ENCODE measurements at places on chromosomes 5 and 9.

DNA sequence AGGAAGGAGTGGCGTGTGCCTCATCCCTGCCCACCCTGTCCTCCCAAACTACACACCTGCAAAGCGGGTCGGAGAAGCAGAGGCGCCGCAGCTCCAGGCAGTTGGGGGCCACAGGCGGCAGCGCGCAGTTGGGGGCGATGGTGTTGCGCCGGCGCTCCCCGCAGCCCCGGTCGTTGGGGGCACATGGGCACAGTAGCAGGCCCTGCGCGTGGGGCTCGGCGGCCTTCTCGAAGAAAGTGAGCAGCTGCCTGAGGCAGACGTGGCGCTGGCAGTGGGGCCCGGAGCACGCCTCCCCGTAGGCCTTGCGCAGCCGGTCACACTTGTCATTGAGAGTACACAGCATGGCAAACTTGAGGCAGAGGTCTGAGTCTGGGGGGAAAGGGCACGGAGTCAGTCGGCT is 16.8 kb downstream of the GFRA3 start:
- no peak for DNase-seq

DNA sequence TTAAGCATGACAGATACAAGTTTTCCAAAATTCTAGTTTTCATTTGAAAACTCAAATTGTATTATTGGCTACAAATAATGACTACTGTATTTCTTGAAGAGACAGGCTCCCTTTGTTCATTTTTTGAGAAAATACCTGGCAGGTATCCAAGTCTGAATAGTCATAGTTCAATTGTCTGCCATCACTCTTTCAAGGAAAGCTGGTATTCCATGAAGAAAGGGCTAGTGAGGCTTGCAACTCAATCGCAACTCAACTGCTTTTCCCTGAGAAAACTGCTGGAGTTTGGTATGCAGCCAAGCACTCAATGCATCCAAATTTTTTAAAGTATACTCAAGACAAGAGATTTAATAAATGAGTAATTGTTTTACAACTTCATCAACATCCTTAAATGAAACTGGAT is 61.4 kb upstream of the TRIO start:
- no peak for DNase-seq

DNA sequence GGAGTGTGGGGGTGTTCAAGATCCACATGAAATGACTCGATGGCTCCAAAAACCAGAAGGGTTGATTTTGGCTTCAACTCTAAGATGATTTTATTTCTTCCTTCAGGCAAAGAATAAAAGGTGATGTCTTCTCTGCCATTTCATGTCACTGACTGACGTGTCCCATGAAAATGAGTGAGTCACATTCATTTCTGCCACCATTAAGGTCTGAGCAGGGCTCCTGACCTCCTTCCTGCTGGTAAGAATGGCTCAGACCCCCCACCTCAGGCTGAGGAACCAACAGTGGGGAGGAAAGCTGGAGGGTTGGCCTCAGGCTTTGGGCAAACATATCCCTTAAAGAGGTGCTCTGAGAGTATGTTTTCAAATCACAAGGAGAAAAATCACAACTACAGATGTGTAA is 53.9 kb upstream of the ZNF354A start:
- DNase-seq, result no peak

DNA sequence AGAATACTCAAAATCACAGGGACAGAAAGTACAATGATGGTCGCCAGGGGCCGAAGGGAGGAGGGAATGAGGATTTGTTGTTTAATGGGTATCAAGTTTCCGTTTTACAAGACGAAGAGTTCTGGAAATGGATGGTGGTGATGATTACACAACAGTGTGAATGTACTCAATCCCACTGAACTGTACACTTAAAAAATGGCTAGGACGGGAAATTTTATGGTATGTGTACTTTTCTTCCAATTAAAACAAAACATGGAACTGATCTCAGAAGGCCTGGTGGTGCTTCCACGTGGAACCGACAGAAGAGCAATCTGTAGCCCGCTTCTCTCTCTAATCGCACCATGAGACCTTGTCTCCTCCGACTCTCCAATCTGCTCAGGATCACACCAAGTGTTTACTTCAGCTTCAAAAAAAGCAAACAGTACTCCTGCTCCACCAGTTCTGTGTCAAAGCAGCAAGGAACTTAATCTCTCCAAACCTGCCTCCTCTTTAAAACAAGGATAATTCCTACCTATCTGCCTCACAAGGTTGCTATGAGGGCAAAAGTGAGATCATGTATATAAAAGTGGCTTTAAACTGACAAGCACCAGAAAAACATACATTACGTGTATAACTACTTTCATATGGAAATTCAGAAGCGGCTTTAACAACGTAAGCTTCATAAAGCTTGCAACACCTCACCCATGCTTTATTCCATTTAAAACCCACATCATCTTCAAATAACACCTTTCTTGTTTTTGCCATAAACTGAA is 2.1 kb downstream of the ECPAS start:
- no peak for DNase-seq

DNA sequence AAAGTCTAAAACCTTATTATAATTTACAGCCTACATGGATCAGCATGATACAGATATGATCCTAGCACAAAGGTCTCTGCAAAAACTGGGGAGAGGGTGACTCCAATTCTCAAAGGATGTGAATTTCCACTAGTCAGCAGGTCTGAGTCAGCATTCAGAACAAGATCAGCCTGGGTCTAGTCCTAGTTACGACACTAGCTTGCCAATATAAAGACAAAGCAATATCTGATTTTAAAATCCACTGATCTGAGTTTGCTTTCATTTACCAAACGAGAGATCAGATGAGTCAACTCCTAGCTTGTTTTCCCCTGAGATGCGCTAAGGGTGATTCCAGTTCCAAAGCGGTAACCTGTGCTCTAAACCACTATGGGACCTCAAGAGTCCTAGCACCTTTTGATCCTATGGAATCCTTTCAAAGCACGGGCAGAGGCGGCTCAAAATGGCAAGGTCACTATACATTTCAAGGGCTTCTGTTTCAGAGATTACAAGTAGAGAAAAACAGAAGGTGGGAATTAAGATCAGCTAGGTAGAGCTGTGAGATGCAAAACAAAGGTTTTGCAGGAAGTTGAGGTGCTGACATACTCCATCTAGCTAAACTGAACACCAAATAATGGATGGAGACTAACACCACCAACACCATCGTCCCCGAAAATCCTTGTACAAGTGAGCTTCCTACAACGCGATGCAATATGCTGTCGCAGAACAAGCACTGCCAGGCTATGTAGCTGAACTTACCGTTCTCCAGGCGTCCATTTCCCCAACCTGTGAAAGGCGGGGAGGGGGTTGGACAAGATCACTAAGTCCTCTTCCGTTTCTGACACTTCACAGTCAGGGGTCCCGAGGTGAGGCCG is 906 bp downstream of the SLC25A51 start:
- DNase-seq, result no peak
